ENCODE measurements at places on chromosomes 1 and 21.

DNA sequence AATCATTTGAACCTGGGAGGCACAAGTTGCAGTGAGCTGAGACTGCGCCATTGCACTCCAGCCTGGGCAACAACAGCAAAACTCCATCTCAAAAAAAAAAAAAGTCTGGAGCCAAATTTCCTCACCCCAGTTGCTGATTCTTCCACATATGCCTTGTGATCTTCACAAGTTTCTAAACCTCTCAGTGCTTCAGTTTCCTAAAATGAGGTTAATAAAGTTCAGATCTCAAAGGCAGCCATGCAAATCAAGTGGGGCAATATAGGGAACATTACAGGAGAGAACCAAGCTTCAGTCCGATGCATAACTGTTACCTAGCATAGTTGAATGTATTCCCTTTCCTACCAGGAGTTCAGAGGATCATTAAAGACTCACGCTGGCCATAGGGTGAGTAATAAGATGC lies 4.8 kb downstream of the ITLN1 start:
- no peak for DNase-seq

- DNase-seq: peak; percentile 50
Observed at GRCh38 chr1:33180911-33181890, 642 bp downstream of the TRIM62 start.

GRCh38 chr1:62685431-62685859 lies 2.7 kb downstream of the DOCK7 start:
- no peak for DNase-seq

- DNase-seq: no peak
Observed at GRCh38 chr1:201543871-201544642, 5.1 kb downstream of the NAV1 start.

GRCh38 chr1:206864939-206865671 lies at the start of gene IL20:
TSS of gene IL20 (plus strand) at chr1:206865623. CDS start at chr1:206865853, 230 bp downstream.
- DNase-seq: peak; percentile 78

- DNase-seq: no peak
Observed at GRCh38 chr1:188043536-188044245, 1214.9 kb downstream of the PLA2G4A start.

GRCh38 chr1:183645531-183645930 lies 7.6 kb downstream of the APOBEC4 start:
- DNase-seq: no peak

DNA sequence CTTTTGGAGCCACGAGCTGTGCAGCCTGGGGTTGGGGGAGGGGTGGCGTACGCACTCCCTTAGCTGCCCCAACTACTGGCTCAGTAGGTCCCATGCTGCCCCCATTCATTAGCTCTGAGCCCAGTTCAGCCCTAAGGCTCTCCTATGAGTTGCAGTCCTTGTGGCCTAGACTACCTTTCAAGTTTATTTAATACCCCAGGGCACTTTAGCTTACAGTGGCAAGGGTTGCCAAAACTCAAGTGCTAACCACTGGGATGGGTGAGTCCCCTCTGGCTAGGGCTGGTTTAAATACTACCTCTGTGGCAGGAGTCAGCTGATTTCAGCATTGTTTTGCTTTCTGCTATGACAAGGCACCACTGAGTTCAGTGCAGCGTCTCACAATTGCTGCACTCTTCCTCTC lies 118.2 kb downstream of the ODF2L start:
- no peak for DNase-seq

DNA sequence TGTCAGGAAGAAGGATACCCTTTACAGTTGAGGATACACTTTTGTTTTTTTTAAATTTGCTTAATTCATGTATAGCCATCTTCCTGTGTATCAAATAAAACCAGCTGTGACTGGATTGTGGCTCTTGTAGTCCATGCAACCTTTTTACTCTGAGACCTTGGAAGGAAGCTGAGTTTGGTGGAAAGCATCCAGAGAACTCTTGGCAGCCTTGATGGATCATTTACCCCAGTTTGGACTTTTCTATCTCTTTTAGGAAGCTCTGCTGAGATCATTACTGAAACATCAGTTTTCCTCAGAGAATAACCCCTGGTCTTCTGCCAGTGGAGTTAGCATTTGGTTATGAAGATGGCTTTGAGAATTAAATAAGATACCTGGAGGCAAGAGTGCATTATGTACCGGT lies 21.2 kb upstream of the APOBEC4 start:
- no peak for DNase-seq

GRCh38 chr1:40803902-40804301 lies 20.3 kb downstream of the KCNQ4 start:
- DNase-seq: no peak

GRCh38 chr1:1353389-1354151 lies 4.4 kb upstream of the DVL1 start:
- no peak for DNase-seq

GRCh38 chr1:242147096-242147976 lies 148.4 kb upstream of the MAP1LC3C start:
- no peak for DNase-seq

DNA sequence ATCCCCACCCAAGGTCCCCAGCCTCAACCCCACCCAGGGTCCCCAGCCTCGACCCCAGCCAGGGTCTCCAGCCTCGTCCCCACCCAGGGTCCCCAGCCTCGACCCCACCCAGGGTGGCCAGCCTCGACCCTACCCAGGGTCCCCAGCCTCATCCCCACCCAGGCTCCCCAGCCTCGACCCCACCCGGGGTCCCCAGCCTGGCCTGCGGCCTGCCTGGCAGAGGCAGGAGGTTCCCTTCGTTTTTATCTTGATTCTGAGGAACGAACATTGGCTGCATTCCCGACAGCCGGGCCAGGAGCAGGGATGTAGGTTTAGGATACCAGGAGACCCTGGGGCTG lies 3.4 kb upstream of the PDE9A start:
- no peak for DNase-seq

Data from stimulated activated CD8-positive, alpha-beta memory T cell treated with anti-CD3 and anti-CD28 coated beads, Interleukin-4, amount 100 ng/mL, for 1 hour (primary cell).